ENCODE measurements at places on chromosomes 16 and 17. TPM values are rescaled to one million over a fixed set of nuclear protein-coding genes. Genes with fewer than 3 reads are reported as not detected.
A peak's percentile ranks its signal among the peaks of the same experiment; 100 is the strongest.

GRCh38 chr16:85202051-85202601 lies 89.9 kb upstream of the CIBAR2 start:
- DNase-seq = no peak

DNA sequence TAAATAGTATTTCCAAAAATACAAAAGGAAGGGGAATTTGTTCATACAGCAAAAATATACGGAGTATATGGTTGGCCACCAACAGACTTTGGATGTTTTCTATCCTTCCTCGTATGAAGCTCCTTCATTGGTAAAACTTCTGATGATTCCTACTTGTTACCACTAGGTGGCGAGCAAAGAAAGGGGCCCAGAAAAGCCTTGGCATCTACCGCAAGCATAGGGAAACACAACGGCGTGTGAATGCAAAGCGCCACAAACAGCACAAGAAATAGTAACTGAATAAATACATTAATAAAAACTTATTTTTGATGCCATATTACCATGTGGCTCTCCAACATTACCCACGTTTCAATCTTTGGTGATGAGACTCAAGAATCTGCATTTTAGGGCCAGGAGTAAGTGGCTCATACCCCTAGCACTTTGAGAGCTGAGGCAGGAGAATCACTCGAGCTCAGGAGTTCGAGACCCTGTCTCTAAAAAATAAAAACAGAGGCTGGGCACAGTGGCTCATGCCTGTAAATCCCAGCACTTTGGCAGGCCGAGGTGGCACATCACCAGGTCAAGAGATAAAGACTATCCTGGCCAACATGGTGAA lies 34.5 kb downstream of the YWHAE start:
- peak; percentile 76 for DNase-seq

The ADGRG1 gene
- polyA plus RNA-seq = 59.3 TPM

- DNase-seq = no peak
These were observed 10.9 kb downstream of the RAD51C start for GRCh38 chr17:58703137-58703915.

Data from renal cortex interstitium (tissue), 15 donors.